ENCODE measurements at places on chromosomes 1 and 21.

DNA sequence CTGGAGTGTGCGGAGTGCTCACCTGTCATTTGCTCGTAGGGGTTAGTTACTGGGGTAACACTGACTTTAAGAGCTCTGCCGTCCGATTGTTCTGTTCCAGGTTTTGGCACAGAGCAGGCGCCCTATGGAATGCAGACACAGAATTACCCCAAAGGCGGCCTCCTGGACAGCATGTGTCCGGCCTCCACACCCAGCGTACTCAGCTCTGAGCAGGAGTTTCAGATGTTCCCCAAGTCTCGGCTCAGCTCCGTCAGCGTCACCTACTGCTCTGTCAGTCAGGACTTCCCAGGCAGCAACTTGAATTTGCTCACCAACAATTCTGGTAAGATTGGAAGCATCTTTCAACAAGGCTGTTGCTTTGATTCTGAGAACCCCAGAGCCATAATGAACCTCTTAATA lies 12.6 kb downstream of the ETS2 start:
- DNase-seq, result no peak

- no peak for DNase-seq
Measured at GRCh38 chr1:201396861-201397464, 2.2 kb downstream of the LAD1 start.

DNA sequence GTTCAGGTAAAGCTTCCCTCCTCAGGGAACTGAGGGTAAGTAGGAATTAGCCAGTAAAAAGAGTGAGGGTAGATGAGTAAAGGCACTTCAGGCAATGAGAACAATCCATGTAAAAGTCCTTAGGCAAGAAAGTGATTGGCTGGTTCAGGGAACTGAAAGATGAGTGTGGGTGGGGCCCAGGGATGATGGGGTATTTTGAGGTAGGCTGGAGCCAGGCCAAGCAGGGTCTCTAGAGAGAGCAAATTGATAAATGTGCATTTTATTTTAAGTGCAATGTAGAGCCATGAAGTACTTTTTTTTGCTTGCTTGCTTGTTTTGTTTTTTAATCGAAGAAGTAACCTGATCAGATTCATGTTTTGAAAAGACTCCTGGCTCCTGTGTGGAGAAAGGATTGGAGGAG lies 26.5 kb downstream of the OSBPL9 start:
- DNase-seq, result no peak

DNA sequence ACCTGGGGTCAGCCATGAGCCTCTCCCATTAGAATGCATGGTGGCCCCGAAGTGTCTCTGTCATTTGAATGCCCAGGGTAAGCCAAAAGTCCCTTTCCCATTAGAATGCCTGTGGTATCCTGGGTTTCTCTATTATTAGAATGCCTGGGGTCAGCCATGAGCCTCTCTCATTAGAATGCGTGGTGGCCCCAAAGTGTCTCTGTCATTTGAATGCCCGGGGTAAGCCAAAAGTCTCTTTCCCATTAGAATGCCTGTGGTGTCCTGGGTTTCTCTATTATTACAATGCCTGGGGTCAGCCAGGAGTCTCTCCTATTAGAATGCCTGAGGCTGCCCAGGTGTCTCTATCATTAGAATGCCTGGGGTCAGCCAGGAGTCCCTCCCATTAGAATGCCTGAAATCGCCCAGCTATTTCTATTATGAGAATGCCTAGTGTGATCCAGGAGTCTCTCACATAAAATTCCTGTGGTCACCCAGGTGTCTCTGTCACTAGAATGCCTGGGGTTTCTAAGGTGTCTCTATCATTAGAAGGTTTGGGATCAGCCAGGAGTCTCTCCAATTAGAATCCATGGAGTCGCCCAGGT lies 65.5 kb downstream of the RNF187 start:
- DNase-seq, result no peak

DNA sequence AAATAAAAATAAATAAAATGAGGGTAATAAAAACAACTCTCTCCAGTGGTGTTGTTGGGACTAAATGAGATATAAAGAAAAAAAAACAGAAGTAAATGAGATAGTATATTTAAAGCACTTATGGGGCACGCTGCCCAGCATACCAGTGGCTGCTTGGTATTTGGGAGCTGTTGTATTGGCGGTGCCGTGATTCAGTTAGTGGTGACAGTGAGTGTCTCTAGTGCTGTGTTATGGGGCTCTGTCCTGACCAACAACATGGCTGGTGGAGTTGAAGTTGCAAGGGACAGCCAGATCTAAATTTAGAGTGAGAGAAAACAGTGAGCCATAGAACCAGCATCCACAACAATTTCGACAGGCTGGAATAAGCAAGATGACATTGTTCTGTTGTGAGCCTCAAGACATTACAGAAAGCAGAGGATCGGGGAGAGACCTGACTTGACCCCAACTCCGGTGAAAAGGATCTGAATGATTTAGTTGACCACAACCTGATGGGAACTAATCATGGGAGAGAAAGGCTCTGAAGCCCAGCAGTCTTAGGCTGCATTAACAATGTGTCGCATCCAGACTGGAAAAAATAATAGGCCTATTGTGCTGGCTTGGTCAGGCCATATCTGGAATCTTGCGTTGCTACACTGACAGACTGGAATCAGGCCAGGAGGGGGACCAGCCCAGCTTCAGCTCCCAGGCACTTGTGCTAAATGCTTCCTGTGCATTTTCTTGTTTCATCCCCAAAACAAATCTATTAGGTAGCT lies 2.4 kb upstream of the MFSD2A start:
- DNase-seq, result no peak

DNA sequence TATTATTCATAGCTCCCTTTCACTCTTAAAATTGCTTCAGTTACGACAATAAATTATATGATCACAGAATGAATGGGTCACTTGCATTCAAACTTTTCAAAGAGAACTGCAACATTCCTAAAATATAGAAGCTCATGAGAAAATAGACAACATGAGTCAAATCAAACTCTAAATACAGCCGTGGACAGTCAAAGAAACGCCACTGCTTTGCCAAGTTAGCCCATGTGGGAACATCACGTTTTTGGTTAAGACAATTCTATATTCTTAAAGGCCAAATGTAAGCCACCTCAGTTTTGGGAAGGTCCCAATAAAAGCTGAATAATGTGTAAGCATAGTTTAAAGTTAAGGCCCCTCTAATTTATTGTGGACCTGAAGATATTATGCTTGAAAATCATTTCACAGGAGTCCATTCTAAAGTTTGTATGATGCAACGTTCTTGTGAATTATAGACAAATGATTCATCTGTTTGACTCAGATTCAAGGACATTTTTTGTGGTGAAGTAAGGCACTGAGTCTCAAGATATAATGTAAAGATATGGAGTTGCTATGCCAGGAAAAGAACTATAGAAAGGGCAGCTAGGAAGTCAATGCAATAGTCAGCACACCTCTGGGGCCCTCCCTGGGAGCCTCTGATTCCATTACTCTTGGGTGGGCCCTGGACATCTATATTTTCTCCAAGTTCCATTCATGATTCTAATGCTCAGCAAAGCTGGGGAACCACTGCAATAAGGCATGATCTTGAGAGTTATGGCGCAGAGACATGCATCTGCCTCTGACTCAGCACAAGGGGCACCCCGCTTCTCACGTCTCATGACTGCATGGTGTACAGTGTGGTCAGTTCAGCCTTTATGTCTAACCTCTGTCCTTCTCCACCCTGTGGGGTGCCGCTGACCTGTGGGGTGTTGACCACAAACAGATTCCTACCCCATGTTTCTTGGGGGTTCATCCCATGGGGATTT lies 33.9 kb downstream of the ETS2 start:
- no peak for DNase-seq

DNA sequence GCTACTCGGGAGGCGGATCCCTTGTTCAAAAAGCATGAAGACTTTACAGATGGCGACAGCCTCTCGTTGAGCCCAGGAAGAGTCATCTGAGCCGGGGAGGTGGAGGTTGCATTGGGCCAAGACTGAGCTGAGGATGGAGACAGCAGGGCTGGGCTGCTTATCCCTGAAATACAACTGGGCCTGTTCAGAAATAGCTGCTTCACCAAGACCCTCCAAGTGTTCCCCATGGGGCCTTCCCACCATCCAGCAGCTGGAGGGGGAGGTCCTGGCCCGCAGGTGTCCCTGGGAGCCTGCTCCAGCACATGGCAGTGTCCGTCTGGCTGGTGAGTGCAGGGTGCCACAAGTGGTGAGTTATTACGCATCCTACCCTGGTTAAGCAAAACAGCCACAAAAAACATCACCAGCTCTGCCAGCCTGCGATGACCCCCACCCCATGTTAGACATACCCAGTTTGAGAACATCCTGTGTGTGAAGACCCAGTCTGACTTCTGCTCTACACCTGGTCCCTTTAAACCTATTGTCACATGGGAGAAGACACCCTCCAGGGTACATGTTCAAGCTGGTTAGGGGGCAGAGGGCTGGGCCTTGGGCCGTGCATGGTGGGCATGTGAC lies 93.1 kb upstream of the TMPRSS2 start:
- no peak for DNase-seq

- DNase-seq, result no peak
Measured at GRCh38 chr1:154014154-154014907, 23.8 kb downstream of the RPS27 start.

DNA sequence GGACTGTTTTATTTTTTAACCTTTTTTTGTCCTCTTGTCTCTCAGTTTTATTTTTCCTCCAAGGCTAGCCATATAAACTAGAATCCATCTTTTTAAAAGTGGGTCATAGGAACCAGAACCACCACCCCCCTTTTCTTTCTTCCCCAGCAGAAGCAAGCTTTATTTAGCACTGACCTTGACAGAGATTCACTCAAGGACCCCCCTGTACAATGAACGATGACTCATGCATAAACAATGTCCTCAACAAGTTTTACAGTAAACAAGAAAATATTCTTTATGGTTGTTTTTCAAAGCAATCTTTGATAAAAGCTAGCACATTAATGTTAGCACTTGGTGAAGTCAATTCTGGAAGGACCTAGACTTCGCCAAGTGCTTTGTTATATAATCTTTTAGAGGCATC lies 14.1 kb downstream of the PKN2 start:
- DNase-seq, result no peak

GRCh38 chr1:67830928-67831830 lies 2.1 kb downstream of the GNG12 start:
- no peak for DNase-seq

- no peak for DNase-seq
Measured at GRCh38 chr1:155591770-155592169, 18.2 kb upstream of the MSTO1 start.

DNA sequence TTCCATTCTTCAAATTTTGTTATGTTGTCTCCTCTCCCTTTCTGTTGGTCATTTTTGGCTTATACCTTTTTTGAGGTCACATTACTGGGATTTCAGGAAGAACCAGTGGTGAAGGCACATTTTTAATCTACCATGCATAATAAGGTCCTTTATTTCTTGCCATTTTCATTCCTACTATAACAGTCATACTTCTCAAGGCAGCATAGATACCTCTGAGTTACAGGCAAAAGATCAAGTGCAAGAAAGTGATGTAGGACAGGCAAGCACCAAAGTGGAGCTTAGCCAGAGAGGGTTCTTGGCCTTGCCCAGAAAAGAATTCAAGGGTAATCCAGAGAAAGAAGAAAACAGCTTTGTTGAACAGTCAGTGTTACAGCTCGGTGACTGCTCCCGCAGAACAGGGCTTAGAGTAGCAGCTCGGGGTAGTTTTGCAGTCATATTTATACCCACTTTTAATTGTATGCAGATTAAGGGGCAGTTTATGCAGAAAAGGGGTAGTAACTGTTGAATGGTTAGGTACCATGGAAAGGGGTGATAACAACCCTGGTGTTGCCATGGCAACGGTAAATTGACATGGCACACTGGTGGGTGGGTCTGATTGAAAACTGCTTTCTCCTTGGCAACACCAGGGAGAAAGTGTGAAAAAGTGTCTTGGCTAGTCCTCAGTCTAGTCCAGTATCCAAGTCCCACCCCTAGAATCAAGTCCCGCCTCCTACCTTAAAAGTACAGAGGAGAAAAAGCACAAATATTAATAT lies 39.6 kb upstream of the DOCK7 start:
- no peak for DNase-seq

DNA sequence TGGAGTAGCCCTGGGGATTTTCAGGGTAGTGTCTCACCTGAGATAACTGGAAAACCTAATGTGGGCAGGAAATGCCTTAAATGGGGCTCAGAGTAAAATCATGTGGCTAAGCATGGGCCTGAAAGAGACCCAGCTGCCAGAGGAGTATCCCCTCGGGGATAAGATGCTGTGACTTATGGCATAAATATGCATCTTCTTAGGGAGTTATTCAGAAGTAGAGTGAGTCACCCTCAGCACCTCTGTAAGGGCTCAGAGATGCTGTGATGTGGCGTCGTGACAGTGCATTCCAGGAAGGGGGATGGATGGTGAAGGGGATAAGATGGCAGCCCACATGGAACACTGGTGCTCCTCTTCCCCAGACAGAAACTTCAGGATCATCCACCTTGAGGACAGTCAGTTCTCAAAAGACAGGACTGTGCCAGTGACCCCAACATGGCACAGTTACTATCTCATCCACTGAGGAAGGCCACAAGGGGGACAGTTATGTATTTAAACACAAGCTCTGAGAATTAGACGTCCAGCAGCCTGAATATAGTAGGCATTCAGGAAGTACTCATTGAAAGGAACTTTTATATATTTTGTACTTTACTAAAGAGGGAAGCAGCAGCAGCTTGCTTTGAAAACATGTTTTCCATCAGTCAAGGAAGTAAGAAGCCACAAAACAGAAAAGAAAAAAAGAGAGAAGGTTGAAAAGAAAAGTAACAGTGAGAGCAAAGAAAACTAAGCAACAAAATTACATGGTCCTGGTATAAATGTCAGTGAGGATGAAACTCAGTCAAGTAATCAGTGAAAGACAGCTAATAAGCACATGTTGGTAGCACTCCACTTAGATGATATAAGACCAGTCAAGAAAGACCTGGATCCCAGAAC lies 8.3 kb downstream of the IL24 start:
- no peak for DNase-seq

GRCh38 chr1:115641762-115642167 lies at the start of gene VANGL1:
VANGL1 (plus strand) TSS chr1:115641970; CDS start chr1:115651414, 9,444 bp downstream.
- DNase-seq, result no peak

DNA sequence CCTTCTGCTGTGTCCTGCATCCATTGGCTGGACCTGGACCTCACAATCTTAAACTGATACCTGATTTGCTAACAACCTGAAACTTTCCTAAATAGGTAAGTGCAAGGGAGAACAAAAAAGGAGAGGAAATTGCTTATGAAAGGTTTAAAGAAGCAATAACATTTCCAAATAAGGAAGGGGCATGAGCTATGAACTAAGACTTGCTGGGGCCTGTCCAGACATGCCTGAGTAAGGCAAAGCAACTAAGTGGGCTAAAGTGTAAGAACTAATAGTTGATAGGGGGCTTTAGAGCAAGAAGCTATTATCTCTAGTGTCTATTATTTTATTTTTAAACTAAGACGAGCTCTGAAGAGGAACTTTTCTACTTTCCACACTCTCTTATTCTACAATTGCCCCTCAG lies 11.6 kb downstream of the JMJD4 start:
- no peak for DNase-seq

DNA sequence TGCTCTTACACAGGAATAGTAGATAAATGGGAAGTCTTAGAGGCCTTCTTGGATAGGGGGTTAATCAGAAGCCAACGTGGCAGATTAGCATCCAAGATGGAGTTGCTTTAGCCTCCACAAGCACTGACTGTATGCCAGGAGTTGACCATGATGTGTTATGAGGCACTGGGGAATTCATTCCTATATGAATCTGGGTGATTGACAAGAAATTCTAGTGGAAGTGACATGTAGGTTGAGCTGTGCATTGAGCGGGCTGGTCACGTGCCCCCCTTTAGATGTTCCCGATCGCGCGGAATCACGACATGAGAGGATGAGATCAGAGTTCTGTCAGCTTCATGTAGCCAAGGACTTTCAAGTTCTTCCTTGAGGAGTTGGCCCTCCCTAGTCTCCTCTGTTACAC lies 31.7 kb downstream of the GALNT2 start:
- DNase-seq, result no peak

All from stimulated activated CD4-positive, alpha-beta T cell treated with anti-CD3 and anti-CD28 coated beads, Interleukin-1b, Interleukin-23, amount 100 ng/mL, for 1 hour (primary cell).